Activated T-cell treated with anti-CD3 and anti-CD28 coated beads, Interleukin-2, amount 50 U/mL, for 72 hours (primary cell): ENCODE measurements at places on chromosomes 1 and 21. TPM values are rescaled to one million over a fixed set of nuclear protein-coding genes. Genes with fewer than 3 reads are reported as not detected.

- peaks cover 86% of the 10 kb centered on the region for H3K27me3 ChIP-seq
- peaks cover 50% of the 10 kb centered on the region for H3K4me1 ChIP-seq
- no peak overlapping the region for H3K27ac ChIP-seq
- peak; percentile 26 for DNase-seq
- no peaks in the 10 kb centered on the region for H3K36me3 ChIP-seq
- peak overlapping the region; percentile 58 for H3K4me3 ChIP-seq
These were observed 8.2 kb downstream of the SIM2 start for GRCh38 chr21:36706951-36707762.

GRCh38 chr1:53478502-53478818 lies 19.3 kb downstream of the DMRTB1 start:
- no peak overlapping the region for H3K4me3 ChIP-seq
- no peak for DNase-seq
- no peaks in the 10 kb centered on the region for H3K4me1 ChIP-seq
- no peaks in the 10 kb centered on the region for H3K36me3 ChIP-seq

Gene NGF
- not detected for total RNA-seq

GRCh38 chr1:65054481-65054880 lies 88.1 kb upstream of the JAK1 start:
- peaks cover 32% of the 10 kb centered on the region for H3K4me1 ChIP-seq
- no peak overlapping the region for H3K4me3 ChIP-seq
- no peak overlapping the region for H3K27ac ChIP-seq
- peaks cover 1% of the 10 kb centered on the region for H3K36me3 ChIP-seq
- no peaks in the 10 kb centered on the region for H3K27me3 ChIP-seq

DNA sequence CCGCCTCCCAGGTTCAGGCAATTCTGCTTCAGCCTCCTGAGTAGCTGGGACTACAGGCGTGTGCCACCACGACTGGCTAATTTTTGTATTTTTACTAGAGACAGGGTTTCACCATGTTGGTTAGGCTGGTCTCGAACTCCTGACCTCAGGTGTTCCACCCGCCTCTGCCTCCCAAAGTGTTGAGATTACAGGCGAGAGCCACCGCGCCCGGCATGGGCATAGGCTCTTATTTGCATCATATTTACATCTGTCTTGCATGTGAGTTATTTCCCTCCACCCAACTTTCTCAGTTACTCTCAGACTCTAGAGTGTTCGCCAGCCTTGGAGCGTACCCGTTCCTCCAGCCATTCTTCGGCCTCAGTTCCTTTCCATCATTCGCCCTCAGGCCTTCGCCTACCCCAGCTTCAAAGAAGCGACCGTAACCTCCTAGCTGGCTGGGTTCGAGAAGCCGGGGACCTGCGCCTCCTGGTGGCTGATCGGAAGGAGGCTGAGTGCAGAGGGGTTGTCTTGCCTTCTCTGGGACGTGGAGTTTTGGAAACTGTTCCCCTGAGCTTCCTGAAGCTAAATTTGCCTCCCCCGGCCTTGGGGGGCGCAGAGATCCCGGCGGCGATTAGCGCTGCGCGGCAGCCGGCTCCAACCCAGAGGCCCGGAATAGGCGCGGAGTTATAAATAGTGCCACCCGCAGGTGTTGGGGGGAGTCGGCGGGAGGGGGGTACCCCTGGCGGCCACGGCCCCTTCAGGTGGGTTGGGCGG lies 3.6 kb upstream of the ZBTB7B start:
- peaks cover 6% of the 10 kb centered on the region for H3K36me3 ChIP-seq
- peak overlapping the region; percentile 94 for H3K4me3 ChIP-seq
- peak; percentile 80 for DNase-seq
- no peaks in the 10 kb centered on the region for H3K27me3 ChIP-seq
- peak overlapping the region; percentile 5 for H3K27ac ChIP-seq

GRCh38 chr1:13838236-13838635 lies 138.2 kb downstream of the PRDM2 start:
- no peak overlapping the region for H3K27ac ChIP-seq
- peaks cover 20% of the 10 kb centered on the region for H3K27me3 ChIP-seq
- no peak for DNase-seq
- H3K4me3 ChIP-seq, result no peak overlapping the region

Gene CLDN17
- not detected for total RNA-seq

Gene DNAJC6
- total RNA-seq, result 2.3 TPM

GRCh38 chr1:96683931-96684330 lies 37.7 kb upstream of the PTBP2 start:
- H3K36me3 ChIP-seq, result no peaks in the 10 kb centered on the region
- H3K27ac ChIP-seq, result no peak overlapping the region
- no peaks in the 10 kb centered on the region for H3K4me1 ChIP-seq
- DNase-seq, result no peak
- no peaks in the 10 kb centered on the region for H3K27me3 ChIP-seq
- no peak overlapping the region for H3K4me3 ChIP-seq
